H7 (cell line): ENCODE measurements at places on chromosomes 2 and 18.

DNA sequence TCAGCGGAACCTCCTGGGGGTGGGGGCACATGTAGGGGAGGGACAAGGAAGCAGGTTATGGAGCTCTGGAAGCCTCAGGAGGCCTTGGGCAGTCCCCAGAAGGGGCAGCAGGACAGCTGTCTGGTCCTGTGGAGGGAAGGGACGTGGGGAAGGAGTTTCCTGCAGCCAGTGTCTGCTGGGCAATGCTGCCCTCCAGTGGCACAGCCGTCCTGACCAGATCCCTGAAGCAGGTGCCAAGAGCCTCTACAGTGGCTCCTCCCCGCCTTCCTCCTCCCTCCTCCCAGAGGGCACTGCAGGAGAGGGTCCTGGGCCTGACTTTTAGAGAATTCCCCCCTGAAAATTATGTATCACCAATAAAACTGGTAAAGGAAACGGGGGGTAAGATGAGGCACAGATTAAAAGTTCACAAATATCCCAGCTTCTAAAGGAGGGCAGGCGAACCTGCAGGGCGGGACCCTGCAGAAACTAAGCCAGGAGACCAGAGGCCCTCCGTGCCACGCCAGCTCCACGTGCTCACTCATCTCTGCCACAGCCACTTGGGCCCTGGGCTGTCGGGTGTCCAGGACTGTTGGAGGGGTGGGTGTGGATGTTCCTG, 258.5 kb downstream of the TWIST2 start:
- peak; percentile 92 for DNase-seq

- no peak for DNase-seq
These were observed 5.2 kb downstream of the RETREG2 start for GRCh38 chr2:219183151-219183772.

DNA sequence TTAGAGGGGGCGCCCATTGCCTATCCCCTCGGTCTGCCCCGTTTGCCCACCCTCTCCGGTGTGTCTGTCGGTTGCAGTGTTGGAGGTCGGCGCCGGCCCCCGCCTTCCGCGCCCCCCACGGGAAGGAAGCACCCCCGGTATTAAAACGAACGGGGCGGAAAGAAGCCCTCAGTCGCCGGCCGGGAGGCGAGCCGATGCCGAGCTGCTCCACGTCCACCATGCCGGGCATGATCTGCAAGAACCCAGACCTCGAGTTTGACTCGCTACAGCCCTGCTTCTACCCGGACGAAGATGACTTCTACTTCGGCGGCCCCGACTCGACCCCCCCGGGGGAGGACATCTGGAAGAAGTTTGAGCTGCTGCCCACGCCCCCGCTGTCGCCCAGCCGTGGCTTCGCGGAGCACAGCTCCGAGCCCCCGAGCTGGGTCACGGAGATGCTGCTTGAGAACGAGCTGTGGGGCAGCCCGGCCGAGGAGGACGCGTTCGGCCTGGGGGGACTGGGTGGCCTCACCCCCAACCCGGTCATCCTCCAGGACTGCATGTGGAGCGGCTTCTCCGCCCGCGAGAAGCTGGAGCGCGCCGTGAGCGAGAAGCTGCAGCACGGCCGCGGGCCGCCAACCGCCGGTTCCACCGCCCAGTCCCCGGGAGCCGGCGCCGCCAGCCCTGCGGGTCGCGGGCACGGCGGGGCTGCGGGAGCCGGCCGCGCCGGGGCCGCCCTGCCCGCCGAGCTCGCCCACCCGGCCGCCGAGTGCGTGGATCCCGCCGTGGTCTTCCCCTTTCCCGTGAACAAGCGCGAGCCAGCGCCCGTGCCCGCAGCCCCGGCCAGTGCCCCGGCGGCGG, 1.7 kb downstream of the MYCN start:
- DNase-seq: peak; percentile 79

- no peak for DNase-seq
These were observed 309.7 kb downstream of the IRS1 start for GRCh38 chr2:226489775-226490541.

GRCh38 chr18:63152791-63153190, 166.8 kb downstream of the BCL2 start:
- DNase-seq: no peak

GRCh38 chr2:237717366-237718276, 81.0 kb upstream of the RBM44 start:
- no peak for DNase-seq

DNA sequence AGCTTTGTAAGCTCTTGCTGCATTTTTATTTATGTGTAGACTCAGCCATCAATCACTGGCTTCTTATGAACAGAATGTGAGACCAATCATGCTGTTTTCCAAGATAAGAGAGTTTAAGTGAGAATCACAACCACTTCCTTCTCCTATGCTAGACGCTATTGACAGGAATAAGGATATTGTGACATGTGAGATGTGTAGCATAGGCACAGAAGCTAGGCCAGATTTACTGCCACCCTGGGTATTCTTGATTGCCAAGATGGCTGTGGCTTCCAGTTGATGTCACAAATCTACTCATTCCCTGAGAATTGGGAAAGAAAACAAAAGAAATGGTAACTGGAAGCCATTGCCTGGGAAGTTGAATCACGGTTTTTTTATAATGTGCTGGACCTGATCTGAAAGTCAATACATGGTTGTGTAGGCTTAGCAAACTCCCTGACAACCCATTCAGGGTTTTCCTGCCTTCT, 49.9 kb downstream of the RAB27B start:
- DNase-seq: no peak

DNA sequence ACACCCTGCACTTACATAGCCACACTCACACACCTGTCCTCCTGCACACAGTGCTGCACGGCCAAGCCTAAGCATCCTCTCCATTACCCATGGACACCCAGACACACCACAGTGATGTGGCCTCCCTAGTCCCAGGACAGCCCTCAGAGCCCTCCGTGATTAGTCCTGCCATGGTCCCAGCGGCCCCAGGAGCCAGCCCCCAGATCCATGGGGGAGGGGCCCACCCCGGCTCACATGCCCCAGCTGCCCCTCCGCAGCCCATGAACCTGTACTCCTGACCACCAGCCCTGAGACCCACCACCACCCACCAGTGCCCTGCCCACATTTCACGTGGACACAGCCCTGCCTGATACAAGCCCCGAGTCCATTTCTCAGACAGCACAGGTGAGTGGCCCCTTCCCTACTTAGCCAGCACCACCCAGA, 8.1 kb upstream of the DUSP2 start:
- DNase-seq: peak; percentile 49
